Colonic mucosa (tissue), 4 donors: ENCODE measurements at places on chromosomes 7 and 10.

DNA sequence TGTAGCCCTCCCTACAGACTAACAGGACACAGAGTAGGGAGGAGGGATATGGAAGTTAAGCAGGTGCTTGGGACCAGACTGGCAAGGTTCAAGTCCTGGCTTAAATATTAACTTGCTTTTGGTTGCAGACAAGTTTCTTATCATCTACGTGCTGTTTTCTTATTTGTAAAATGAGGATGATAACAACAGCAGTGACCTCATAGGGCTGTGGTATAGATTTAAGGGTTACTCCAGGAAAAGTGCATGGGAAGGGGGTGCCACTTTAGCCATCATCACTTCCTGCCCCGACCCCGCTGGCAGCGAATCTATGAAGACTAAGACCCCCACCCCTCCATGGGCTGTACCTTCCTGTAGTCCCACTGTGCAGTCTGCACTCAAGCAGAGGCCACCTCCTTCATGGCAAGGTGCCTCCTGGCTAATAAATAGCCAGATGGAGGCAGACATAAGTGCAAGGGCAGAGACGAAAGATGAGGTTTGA lies 250.2 kb downstream of the COBL start:
- DNase-seq = peak; percentile 40

DNA sequence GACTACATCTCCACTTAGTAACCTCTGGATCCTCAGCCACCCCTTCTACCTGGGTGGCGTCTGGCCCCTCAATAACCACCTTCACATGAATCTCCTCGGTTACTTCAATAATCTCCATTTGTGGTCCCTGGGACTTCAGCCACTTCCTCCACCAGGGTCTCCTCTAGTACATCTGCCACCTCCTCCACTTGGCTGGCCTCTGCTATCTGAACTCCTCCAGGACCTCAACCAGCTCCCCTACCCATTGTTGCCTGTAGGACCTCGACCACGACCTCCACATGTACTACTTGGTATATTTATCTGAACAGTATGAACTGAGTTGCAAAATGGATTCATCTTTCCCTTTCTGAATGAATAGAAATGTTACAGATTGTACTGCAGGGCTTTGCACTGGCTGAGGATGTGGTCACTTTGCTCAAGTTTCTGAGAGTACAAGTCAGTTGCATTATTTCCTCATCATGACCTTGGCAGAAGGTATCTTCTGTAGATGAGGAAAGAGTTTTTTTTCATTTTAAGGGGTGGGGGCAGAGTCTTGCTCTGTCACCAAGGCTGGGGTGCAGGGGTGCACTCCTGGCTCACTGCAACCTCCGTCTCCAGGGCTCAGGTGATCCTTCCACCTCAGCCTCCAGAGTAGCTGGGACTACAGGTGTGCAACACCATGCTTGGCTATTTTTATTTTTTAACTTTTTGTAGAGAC lies 36.0 kb downstream of the MAT1A start:
- no peak for DNase-seq

DNA sequence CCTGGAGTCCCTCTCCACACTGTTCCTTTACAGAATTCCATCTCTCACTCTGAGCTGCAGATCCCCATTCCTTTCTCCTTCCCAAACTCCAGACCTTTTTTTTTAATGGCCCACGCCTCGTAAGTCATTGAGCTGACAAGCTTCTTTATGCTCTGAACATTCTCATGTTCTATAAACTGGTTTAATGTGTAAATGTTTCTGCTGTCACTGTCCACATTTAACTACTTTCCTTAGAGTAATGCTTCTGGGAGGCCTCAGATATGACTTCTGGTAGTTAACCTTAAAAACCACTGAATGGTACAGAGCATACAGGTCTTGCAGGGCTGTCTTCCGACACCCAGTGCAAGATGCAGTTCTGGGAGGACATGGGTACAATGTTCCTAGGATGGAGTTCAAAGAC lies 71.1 kb upstream of the CAMK2B start:
- DNase-seq = no peak

DNA sequence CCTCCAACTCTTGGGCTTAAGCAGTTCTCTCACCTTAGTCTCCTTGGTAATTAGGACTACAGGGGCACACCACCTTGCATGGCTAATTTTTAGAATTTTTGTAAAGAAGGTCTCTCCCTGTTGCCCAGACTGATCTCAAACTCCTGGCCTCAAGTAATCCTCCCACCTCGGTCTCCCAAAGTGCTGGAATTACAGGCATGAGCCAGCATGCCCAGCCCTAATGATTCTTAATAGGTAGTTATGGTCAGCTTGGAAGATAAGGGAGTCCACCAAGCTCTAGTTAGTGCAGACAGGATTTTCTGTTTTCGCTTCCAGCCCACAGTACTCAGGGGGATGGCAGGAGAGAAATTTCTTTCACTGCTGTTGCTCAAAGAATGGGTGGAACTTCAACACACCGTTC lies 127.9 kb upstream of the PLXDC2 start:
- no peak for DNase-seq

DNA sequence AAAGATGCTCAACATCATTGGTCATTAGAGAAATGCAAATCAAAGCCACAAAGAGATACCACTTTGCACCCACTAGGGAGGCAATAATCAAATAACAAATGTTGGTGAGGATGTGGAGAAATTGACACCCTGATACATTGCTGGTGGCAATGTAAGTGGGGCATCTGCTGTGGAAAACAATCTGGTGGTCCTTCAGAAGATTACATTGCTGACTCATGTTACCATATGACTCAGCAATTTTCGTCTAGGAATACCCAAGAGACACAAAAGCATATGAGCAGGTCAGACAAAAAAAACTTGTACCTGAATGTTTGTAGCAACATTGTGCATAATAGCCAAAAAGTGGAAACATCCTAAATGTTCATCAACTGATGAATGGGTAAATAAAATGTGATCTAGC lies 4.9 kb upstream of the CLDN3 start:
- no peak for DNase-seq

DNA sequence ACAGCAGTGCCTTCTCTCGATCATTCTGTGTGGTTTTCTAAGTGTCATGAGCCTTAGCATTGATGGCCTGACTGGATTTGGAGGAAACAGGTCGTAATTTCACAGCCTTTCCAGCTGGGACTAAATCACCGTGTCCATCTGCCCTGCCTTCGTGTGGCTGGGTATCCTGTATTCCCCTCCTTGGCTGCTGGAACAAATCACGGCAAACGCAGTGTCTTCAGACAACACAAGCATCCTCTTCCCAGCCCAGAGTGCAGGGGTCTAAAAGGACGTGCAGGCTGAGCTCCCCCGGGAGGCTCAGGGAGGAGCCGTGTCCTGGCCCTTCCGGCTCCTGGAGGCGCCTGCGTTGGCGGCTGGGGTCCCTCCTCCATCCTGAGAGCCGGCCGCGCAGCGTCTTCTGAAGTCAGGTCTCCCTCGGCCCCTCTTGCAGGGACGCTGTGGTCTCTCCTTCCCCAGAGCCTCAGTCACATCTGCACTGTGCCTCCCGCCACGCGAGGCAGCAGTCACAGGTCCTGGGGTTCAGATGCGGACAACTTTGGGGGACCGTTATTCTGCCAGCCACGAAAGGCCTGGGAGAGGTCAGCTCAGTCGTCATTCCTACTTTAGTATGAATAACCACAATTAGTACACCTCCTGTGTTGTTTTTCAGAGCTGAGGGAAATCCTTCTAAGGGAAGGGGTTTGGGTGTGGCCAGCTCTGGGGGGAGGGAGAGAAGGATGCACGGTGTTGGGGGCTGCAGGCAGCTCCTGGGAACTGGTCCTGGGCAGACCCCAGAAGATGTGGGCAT lies 41.1 kb downstream of the FAM20C start:
- DNase-seq = no peak
